DMS79 treated with DMSO at 0.1 percent for 48 hours (cell line): ENCODE measurements at places on chromosomes 1 and 21.
A peak's percentile ranks its signal among the peaks of the same experiment; 100 is the strongest.

GRCh38 chr1:5811419-5811818 lies 180.8 kb downstream of the NPHP4 start:
- DNase-seq = peak; percentile 92

- DNase-seq = no peak
Measured at GRCh38 chr21:46083791-46084561, 13.9 kb upstream of the COL6A2 start.

- no peak for DNase-seq
Measured at GRCh38 chr1:39735731-39736130, 3.0 kb upstream of the PPIE start.

GRCh38 chr1:119291611-119292206 lies 76.9 kb upstream of the HAO2 start:
- no peak for DNase-seq

DNA sequence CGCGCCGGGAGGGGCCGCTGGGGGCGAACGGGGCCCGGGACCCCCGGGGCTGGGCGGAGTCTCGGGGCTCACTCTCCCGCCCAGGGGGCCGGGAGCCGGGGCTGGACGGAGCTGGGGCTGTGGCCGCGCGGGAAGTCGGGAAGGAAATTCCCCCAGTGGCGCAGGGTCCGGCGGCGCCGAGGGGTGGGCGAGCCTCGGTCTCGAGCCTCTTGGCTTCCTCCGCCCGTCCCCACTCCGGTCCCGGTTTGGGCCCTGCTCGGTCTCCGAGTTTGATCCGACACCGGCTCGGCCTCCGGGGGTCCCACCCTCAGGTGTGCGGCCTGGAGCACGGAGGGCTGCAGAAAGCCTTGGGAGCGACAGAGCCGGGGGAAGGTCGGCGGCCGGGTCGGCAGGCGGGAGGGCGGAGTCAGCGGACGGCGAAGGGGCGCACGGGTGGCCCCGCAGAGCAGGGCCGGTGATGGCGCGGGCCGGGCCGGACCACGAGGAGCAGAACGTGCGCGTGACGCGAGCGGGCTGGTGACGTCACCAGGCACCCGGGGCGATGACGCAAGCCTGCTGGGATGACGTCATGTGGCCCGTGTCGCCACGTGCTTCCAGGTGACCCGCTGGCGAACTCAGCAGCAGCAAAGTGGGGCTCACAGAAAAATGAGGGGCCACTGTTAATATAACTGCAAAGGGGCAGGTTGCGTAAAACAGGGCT lies 610 bp upstream of the HES4 start:
- peak; percentile 81 for DNase-seq

- DNase-seq = no peak
Measured at GRCh38 chr21:25215698-25216384, 391.4 kb downstream of the MRPL39 start.

GRCh38 chr1:63799820-63800219 lies 26.0 kb downstream of the ROR1 start:
- DNase-seq = no peak

- DNase-seq = no peak
Measured at GRCh38 chr1:1032424-1032823, 12.5 kb downstream of the AGRN start.

GRCh38 chr1:65615859-65616258 lies 176.8 kb upstream of the PDE4B start:
- no peak for DNase-seq

DNA sequence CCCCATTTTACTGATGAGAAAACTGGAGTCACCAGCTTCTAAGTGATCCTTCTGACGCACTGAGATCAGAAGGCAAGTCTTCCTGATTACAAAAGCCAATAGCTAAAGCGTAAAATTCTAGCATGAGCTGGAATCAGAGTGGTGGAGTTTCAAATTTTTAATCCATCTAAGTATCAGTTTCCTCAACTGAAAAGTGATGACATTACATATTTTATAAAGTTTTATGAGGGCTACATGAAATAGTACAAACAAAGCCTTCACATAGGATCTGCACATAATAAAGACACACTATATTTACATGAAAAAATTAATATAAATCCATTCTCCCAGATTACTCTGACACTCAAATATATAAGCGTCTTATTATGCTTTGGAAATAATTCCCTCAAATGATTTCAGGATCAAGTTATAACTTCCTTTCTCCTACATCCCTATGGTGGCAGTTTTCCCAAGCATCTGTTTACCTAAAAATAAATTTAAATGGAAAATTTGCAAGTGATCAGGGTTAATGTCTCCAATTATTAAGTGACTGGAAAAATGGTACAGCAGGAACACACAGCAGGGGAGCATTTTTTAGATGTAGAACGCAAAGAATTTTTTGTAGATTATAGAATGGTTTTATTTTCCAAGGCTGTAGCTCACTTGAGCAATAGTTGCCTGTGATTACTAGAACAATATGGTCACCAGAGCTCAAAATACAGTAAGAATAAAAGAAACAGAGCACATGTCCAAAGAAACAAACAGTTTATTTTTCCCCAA lies 490.4 kb upstream of the C1orf87 start:
- DNase-seq = no peak

GRCh38 chr1:18007391-18008041 lies 100.1 kb upstream of the IGSF21 start:
- no peak for DNase-seq

- DNase-seq = no peak
Measured at GRCh38 chr1:238468068-238468467, 577.3 kb upstream of the ZP4 start.

- no peak for DNase-seq
Measured at GRCh38 chr1:3673381-3674099, 21.2 kb downstream of the TP73 start.
